Activated naive CD8-positive, alpha-beta T cell treated with anti-CD3 and anti-CD28 coated beads for 36 hours (primary cell): ENCODE measurements at places on chromosomes 2 and 18. TPM values are rescaled to one million over a fixed set of nuclear protein-coding genes. Genes with fewer than 3 reads are reported as not detected.

Gene D2HGDH
- total RNA-seq, result 26.9 TPM

Gene SAG
- total RNA-seq, result 0.31 TPM

Gene CHRND
- not detected for total RNA-seq

Gene MGAT5
- 34.5 TPM for total RNA-seq

Gene CYP1B1
- 23.5 TPM for total RNA-seq

Gene TMEM37
- not detected for total RNA-seq

Gene ANKRD29
- total RNA-seq, result not detected

Gene EVX2
- total RNA-seq, result not detected

DNA sequence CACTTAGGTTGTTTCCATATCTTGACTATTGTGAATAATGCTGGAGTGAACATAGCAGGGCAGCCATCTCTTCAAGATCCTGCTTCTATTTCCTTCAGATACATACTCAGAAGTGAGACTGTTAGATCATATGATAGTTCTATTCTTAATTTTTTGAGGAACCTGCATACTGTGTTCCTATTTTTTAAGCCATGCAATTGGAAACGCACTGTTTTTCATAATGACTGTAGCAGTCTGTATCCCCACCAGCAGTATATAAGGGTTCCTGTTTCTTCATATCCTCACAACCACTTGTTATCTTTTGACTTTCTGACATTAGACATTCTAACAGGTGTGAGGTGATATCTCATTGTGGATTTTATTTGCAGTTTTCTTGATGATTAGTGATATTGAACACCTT is 15.5 kb downstream of the NEURL3 start:
- no peak for DNase-seq
- H3K4me3 ChIP-seq, result no peak overlapping the region
- H3K4me1 ChIP-seq, result peaks cover 52% of the 10 kb centered on the region

DNA sequence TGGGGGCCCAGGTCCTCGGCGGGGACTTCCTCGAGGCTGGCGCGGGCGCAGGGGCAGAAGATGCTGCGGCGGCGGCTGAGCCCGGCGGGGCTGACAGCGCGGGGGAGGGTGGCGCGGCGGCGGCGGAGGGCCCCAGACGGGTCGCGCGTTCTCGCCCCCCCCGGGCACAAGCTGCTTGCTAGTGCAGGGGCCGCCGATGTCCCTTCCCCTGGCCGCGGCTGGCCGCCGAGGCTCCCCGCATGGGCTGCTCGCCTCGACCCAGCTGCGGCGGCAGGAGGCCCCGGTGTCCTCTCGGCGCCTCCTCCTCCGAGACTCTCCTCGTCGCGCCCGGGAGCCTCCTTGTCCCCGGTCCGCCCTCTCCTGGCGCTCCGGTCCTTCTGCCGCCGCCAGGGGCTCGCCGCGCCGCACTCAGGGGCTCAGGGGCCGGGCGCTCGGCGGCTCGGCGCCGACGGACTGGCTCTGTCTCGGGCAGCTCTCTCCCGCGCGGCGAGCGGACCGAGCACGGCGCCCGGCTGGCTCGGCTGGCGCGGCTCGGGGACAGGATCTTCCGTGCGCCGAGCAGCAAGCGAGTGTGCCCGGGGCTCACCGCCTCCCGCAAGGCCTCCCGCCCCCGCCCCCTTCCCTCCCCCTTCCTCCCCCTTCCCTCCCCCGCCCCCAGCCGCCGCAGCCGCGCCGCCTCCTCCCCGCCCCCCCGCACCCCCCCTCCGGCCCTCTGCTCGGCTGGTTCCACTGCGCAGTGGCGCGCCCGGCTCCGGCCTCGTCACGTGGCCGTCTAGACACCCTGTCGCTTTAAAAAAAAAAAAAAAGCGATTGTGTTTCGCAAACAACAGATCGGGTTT is 902 bp upstream of the SMAD7 start:
- peaks cover 7% of the 10 kb centered on the region for H3K27me3 ChIP-seq
- H3K27ac ChIP-seq, result peak overlapping the region; percentile 84
- peaks cover 24% of the 10 kb centered on the region for H3K4me1 ChIP-seq
- H3K4me3 ChIP-seq, result peak overlapping the region; percentile 89
- peaks cover 15% of the 10 kb centered on the region for H3K36me3 ChIP-seq
- DNase-seq, result peak; percentile 72

GRCh38 chr2:28624793-28625701 is 126.6 kb upstream of the PPP1CB start:
- H3K4me1 ChIP-seq, result peaks cover 79% of the 10 kb centered on the region
- peaks cover 5% of the 10 kb centered on the region for H3K36me3 ChIP-seq

GRCh38 chr2:220157312-220157711 is 529.9 kb downstream of the SLC4A3 start:
- DNase-seq, result no peak
- no peaks in the 10 kb centered on the region for H3K4me1 ChIP-seq
- H3K27ac ChIP-seq, result no peak overlapping the region
- H3K4me3 ChIP-seq, result no peak overlapping the region
- no peaks in the 10 kb centered on the region for H3K27me3 ChIP-seq
- H3K36me3 ChIP-seq, result no peaks in the 10 kb centered on the region

- peaks cover 19% of the 10 kb centered on the region for H3K36me3 ChIP-seq
- H3K27me3 ChIP-seq, result no peaks in the 10 kb centered on the region
- peaks cover 85% of the 10 kb centered on the region for H3K4me1 ChIP-seq
- H3K27ac ChIP-seq, result peak overlapping the region; percentile 67
- DNase-seq, result no peak
These were observed 132.2 kb upstream of the ITGB6 start for GRCh38 chr2:160332318-160332717.

DNA sequence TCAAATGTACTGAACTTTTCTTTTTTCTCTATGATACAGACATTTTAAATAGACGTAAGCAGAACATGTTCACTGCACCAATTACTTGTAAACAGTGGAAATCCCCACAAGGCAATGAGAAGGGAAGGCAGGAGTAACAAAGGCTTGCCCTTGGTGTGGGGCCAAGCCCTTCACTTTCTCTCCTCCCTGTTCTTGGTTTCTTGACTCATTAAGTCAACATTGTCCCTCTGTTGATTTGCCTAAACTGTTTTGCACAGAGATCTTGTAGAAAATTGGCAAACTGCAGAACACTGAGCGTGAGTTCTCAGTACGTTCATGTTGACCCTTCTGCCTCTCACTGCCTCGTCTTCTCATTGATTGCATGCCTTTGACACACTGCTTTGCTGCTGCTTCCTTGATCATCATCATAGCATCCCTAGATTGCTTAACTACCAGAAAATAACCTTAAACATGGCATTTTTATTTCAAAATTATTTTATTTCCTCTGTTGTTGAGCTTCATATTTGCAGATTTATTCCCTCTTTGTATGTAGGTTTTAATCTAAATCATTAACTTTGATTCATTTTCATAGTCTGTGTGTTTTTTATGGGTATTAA is 257.7 kb downstream of the PTGR3 start:
- H3K27me3 ChIP-seq, result no peaks in the 10 kb centered on the region
- no peak for DNase-seq
- H3K27ac ChIP-seq, result no peak overlapping the region
- H3K36me3 ChIP-seq, result peaks cover 2% of the 10 kb centered on the region

GRCh38 chr2:65630643-65631042 is 198.2 kb upstream of the SPRED2 start:
- H3K36me3 ChIP-seq, result no peaks in the 10 kb centered on the region
- H3K27me3 ChIP-seq, result peaks cover 8% of the 10 kb centered on the region
- no peaks in the 10 kb centered on the region for H3K4me1 ChIP-seq
- no peak overlapping the region for H3K4me3 ChIP-seq

DNA sequence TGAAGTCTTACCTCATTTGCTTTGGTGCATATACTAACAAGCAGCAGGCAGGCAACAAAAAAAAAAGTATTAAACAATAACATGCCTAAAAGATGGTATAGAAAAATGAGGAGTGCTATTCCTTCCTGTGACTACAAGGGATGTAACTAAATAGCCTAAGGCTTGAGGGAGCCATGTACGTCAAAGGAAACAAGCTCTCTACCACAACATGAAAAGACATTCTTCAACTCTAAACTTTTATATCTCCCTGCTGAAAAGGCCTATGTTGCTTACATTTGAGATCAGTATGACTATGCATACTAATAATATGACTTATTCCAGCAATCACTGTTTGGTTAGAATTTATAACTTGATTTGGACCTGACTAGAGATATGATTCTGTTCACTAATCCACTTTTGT is 347.9 kb downstream of the ADCYAP1 start:
- no peaks in the 10 kb centered on the region for H3K27me3 ChIP-seq
- H3K4me1 ChIP-seq, result no peaks in the 10 kb centered on the region
- H3K4me3 ChIP-seq, result no peak overlapping the region
- no peaks in the 10 kb centered on the region for H3K36me3 ChIP-seq

GRCh38 chr2:173354582-173355131 is at the start of gene CDCA7:
CDCA7 (plus strand) TSS chr2:173354872; CDS start chr2:173354964, 92 bp downstream.
- peaks cover 65% of the 10 kb centered on the region for H3K27me3 ChIP-seq
- H3K36me3 ChIP-seq, result peaks cover 31% of the 10 kb centered on the region
- DNase-seq, result peak; percentile 83
- H3K4me1 ChIP-seq, result peaks cover 15% of the 10 kb centered on the region

DNA sequence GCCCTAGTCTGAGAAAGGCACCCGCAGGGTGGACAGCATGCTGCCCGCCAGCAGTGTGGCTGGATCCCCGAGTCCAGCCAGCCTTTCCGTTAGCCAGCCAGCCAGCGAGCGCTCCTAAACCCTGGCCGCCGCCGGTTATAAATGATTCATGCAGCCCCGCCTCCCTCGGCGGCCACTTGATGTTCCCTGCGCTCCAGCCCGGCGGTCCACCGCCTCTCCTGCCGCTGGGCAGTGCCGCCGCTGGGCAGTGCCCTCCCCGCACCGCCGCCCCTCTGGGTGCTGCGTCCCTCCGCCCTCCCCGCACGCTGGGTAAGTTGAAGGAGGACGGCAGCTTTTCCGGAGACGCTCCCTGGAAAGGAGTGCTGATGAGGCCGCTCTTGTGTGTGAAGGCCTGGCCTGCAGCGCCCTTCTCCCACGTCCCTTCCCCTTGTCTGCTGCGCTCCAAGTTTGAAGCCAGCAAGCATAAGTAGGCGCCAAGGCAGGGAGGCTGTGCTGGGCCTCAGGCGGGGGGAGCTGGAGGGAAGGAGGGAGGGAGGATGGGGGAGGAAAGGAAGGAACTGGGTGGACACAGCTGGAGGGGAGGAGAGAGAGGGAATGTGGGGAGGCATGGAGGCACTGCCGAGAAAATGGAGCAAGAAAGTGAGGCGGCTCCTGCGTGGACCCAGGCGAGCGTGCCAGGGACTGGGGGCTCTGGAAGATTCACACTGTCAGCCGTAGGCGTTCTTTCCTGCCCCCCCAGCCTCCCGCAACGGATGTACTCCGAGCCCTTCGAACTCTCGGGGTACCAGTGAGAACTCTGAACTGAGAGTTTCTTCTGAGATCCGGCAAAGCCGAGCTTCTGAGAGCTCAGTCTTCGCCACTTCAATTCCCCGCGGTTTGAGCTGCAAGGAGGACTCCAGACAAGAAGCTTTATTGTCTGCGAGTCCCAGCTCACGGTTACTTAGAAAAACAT is 131.9 kb downstream of the GLI2 start:
- no peak for DNase-seq
- H3K27ac ChIP-seq, result no peak overlapping the region
- no peaks in the 10 kb centered on the region for H3K36me3 ChIP-seq
- peaks cover 6% of the 10 kb centered on the region for H3K4me1 ChIP-seq
- no peak overlapping the region for H3K4me3 ChIP-seq

- H3K27ac ChIP-seq, result no peak overlapping the region
- peaks cover 50% of the 10 kb centered on the region for H3K36me3 ChIP-seq
- DNase-seq, result no peak
- peaks cover 42% of the 10 kb centered on the region for H3K4me1 ChIP-seq
- H3K4me3 ChIP-seq, result peak overlapping the region; percentile 12
- H3K27me3 ChIP-seq, result no peaks in the 10 kb centered on the region
These were observed 4.9 kb downstream of the STAT4 start for GRCh38 chr2:191145769-191146471.

DNA sequence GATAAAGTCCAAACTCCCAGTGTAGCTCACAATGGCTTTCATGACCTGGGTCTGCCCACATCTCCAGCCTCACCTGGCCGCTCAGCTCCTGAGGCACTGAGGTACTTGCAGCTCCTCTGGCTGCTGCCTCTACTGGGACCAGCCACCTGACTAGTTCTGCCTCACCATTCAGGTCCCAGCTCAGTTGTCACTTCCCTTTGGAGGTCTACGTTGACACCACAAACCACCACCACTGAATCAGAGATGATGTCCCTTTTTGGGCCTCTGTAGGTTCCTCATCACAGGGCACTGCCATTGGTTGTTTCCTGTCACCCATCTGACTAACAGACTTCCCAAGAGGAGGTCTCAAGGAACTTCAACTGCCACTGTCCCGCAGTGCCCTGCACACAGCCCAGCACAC is 21.2 kb downstream of the SPP2 start:
- no peak overlapping the region for H3K4me3 ChIP-seq
- peaks cover 13% of the 10 kb centered on the region for H3K4me1 ChIP-seq
- no peak for DNase-seq
- no peaks in the 10 kb centered on the region for H3K27me3 ChIP-seq

GRCh38 chr18:13258921-13259320 is 40.4 kb downstream of the LDLRAD4 start:
- no peaks in the 10 kb centered on the region for H3K27me3 ChIP-seq
- no peaks in the 10 kb centered on the region for H3K36me3 ChIP-seq
- H3K4me1 ChIP-seq, result peaks cover 23% of the 10 kb centered on the region

DNA sequence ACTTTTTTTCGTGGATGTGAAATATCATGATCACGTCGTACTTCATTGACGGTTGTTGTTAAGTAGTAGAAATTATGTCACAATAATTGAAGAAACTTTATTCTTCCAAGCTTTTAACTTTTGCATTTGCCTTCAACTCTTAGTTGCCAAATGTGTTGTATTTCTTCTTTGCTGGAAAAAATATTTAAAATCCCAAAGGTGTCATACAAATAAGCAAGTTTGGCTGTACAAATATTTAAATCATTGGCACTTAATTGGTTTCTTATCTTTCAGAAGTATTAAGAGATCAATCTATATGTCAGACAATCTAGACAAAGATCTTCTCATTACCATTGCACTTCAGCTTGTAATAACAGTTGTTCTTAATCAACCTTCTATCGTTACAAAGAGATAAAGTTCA is 204.0 kb upstream of the HDAC4 start:
- no peaks in the 10 kb centered on the region for H3K36me3 ChIP-seq
- H3K4me1 ChIP-seq, result no peaks in the 10 kb centered on the region
- H3K27me3 ChIP-seq, result peaks cover 14% of the 10 kb centered on the region

- no peak overlapping the region for H3K27ac ChIP-seq
- no peak for DNase-seq
- no peaks in the 10 kb centered on the region for H3K27me3 ChIP-seq
- no peak overlapping the region for H3K4me3 ChIP-seq
- no peaks in the 10 kb centered on the region for H3K4me1 ChIP-seq
These were observed 525.7 kb downstream of the LRP1B start for GRCh38 chr2:141605163-141605562.

DNA sequence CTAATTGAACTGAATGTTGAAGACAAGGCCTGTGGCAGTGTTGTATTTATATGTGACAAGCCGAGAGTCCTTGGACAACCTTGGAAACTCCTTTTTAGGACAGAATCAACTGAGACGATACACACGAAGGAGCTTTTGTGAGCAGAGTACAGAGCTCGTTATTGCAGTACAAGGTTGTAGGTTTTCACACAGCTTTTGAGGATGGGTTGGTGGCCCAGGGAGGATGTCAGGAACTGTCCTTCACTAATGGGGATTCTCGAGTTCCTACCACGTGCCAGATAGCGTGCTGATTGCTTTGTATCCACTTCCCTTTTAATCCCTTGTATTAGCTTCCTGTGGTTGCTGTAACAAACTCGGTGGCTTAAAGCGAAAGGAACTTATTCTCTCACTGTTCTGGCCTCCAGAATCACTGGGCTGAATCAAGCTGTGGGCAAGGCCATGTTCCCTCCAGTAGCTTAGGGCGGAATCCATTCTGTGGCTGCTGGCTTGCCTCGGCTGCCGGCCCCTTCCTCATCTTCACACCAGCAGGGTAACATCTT is 20.2 kb downstream of the INPP4A start:
- H3K4me3 ChIP-seq, result peak overlapping the region; percentile 72
- peaks cover 89% of the 10 kb centered on the region for H3K4me1 ChIP-seq
- H3K36me3 ChIP-seq, result peaks cover 40% of the 10 kb centered on the region
- peak overlapping the region; percentile 96 for H3K27ac ChIP-seq
- no peak for DNase-seq
